CD4-positive, alpha-beta T cell treated with Interleukin-15 for 4 hours (primary cell): ENCODE measurements at places on chromosomes 5 and 9.

GRCh38 chr5:86626149-86626548 is 8.4 kb downstream of the COX7C start:
- no peak for DNase-seq

DNA sequence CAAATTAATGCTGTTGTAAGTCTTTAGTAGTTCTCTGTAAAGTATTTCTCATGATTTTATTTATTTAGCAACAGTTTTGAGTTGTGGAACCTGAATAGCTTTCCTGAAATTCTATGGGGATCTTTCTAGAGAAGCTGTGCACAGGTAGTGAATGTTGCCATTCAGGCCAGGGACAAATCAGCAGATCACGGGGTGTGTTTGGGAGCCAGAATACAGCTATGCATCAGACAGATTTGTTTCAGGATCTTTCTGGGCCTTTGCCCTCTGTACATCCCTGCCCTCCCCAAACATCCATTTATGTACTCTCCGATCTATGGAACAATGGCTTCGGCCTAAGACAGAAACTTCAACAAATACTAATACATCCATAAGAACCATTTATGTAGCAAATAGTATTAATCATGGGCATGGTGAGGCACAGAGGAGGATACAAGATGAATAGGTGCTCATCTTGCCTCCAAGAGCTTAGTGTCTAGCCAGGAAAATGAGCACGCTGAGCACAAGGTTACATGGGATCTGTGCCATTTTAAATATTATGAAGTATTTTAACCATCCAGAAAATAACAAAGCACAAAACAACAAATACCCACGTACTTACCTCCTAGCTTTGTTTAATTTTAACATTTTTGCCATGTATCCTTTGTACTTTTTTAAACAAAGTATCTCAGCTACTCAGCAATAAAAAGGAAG is 13.1 kb downstream of the ARHGEF37 start:
- DNase-seq, result no peak

GRCh38 chr9:85213650-85214607 is 527.8 kb downstream of the AGTPBP1 start:
- DNase-seq, result no peak

DNA sequence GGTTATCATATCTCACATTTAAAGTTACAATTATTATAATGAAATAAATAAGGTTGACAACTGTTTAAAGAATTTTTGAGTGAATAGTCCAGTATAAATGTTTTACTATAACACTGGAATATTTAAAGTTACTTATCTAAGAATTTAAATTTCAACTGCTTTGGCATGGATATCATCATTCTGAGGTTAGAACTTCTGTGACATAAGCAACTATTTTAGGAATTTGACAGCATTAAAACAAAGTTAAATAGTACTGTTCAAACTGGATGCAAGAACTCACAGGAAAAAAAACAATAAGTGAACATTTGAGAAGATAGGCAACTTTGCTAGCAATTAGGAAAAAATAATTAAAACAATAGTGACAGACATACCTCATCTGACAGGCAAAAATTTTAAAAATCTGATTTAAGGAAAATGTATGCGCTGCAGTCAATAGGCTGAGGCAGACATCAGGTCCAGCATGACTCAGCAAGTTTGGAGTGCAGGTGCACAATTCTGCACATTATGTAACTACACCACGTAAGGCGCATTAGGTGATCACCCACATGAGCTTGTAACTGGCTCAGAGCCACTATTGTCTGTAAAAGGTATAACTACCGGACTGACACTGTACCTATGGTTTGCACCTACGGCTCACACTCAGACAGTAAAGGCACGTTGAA is 180.6 kb downstream of the PDE4D start:
- no peak for DNase-seq

DNA sequence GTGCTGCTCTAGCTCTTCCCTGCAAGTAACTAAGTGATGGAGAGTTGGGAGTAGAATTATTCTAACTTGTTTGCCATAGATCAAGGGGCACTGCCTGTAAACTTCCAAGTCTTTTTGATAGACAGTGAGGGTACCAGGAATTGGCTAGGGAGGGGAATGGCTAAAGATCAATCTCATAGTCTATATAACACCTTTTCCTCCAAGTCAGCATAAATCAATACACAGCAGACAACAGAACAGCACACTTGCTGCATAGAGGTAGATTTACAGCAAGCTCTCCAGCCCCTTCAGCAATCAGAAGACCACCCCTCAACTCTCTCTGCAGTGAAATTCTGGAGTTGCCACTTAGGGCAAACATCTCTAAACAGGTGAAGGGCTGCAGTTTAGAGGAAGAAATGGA is 643.5 kb upstream of the KLF4 start:
- DNase-seq, result no peak

- DNase-seq, result no peak
Observed at GRCh38 chr5:152472083-152472482, 67.0 kb upstream of the NMUR2 start.

DNA sequence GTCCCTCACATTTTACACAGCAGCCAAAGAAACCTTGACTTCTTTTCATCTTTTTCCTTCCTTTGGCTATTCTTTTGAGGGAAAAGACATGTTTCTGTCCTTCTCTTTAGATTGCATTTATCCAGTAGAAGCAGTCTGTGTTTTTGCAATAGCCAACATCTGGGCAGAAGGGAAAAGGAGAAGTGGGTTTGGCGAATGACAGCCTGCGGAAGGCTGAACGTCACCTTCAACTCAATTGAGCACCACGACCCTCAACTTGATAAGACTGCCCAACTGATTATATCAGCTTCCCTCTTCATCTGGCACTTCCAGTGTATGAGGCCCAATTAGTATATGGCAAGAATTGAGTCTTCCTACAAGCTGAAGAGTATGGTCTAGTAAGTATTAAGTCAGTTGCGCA is 1997.6 kb upstream of the WWC1 start:
- no peak for DNase-seq

GRCh38 chr9:95776176-95776575 is 99.3 kb upstream of the ERCC6L2 start:
- no peak for DNase-seq

DNA sequence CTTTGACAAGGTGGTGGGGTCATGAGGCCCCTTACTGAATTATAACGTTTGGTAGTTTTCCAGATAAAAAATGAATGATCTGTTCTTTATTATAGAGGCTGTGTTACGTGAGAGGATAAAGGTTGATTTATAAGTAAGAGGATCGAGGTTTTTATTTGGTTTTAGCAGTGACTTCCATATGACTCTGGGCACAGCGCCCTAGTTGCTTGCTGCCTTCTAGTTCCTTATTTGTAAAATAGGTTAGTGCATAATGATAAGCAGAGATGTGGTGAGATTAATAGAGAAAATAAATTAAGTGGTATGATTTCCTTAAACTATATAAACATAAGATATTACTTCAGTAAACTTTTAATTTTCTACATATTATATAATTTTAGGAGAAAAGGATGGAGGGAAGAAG is 29.8 kb downstream of the MRRF start:
- no peak for DNase-seq

- no peak for DNase-seq
Observed at GRCh38 chr5:133440467-133441115, 171.8 kb downstream of the FSTL4 start.

DNA sequence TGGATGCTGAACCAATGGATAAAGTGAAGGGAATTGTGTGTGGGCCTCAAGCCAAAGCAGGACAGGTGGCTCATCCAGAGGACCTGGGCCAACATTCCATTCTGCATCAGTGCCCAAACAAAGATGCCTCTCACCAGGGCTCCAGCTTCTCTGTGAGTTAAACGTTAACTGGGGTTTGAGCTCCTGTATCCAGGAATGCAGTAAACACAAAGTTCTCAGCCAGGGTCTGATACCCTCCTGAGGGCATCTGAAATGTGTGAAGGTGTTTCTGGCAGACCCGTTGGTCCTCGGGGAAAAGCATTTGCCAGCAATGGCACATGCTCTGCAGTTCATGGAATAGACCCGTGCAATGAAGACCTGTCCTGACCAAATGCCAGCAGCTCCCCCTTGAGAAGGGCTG is 33.9 kb upstream of the AOPEP start:
- no peak for DNase-seq

DNA sequence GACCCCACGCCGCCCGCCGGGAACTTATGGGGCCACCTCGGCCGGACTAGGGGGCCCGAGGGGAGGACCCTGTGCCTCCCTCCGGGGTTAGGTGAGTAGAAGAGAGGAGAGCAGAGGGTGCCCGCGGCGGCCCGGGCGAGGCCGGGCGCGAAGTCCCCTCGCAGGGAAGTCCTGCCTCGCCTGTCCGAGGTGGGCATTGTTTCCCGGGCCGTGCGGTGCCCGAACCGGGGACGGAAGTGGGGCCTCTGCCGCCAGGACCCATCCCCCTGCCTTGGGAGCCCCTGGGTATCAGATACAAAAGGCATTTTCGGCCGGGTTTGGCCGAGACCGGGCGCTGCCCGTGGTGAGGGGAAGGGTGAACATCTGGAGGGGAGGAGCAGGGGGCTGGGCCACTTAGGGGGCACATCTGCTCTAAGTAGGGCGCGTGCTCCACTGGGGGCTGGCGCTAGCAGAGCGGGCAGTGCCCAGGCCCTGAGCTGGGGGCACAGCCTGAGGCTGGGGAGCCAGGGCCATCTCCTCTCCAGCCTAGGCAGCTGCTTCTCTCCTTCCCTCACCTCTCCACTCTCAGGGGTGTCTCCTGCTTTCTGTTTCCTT is 48.2 kb downstream of the DAB2IP start:
- DNase-seq, result no peak

- no peak for DNase-seq
Observed at GRCh38 chr5:143986516-143987212, 174.7 kb downstream of the HMHB1 start.

GRCh38 chr5:143013176-143013891 is 243.2 kb downstream of the ARHGAP26 start:
- DNase-seq, result no peak

DNA sequence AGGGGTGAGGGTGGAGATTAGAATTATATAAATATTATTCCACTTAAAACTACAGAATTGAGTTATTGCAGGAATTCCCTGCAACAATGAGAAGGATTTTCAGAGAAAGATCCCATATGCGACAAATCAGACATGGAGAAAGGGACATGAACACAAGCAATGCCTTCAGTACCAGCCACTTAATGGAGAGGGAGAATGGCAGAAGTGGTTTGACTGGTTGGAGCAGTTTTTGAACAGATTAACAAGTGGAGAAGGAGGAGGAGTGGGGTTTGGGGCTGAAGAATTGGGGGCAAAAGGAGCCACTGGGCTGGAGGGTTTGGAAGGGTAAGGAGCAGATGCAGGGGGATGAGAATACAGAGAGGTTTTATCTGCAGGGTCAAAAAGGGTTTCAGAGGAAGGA is 620.9 kb upstream of the PTPRD start:
- no peak for DNase-seq

DNA sequence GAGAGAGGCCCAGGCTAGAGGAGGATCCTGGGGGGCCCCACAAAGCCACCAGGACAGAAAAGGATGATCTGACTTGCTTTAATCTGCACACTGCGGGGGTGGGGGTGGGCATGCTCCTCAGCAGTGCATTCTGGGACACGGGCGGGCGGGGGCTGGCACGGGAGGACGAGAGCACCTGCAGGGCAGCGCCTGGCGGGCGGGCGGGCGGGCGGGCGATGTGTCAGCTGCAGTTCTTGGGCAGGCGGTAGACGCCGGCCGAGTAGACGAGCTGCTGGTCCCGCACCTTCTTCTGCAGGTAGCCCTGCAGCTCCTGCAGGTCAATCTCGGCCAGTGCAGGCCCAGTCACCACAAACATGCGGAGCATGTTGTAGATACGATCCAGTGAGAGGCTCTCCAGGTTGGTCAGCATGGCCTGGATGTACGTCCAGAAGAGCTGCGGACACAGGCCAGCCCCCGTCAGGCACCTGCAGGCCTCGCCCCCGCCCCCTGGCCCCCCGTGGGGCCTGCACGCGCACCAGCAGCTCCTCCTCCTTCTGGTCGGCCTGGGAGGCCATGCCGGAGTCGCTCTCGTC is 3.0 kb upstream of the TMEM210 start:
- DNase-seq, result no peak

DNA sequence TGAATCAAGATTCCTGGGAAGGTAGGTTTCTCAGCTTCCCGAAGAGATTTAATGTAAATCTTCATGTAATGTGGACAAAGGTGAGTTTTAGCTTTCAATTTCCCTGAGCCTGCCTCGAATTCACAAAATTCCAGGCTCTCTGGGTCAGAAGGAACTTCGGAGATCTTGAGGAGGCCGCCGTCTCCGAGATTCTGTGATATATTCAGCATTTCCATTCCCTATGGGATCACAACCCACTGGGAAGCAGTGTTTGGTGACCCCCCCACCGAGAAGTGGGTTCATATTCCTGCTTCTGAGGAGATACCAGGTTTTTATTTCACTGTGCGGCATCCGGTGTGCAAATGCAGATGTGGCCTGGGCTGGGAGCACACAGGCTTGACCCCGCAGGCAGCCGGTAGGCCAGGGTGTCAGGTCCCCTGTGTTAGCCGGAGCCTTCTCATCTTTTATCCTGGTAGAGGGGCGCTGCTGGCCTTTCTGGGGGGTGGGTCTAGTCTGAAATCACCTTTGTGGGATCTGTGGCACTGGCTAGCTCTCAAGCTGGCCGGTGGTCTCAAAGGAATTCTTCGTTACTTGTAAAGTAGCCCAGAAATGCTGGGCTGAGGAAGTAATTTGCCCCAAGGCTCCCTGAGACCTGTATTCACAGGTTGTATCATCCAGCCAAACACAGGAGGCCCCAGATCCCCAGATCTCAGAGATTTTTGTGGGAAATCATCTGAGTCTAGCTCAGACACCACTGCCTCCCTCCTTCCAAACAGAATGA is 1.4 kb downstream of the PLEKHG4B start:
- no peak for DNase-seq

- no peak for DNase-seq
Observed at GRCh38 chr5:135578685-135579341, at the start of gene CXCL14. CXCL14 (minus strand) TSS chr5:135578991; CDS start chr5:135578778, 213 bp downstream.

DNA sequence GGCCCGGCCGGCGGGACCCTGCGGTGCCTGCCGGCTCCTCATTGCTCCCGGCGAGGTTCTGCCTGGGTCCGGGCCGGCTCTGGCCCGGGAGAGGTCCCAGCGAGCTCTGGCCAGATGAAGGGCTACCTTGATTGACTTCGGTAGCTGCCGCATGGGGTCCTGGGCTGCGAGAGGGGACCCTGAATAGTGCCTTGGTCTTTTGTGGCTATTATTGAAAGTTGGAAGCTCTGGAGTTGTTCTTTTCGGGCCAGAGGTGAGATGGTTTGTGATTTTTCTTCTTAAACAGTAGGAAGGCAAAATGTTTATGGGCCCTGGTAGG is 635 bp downstream of the NAA35 start:
- DNase-seq, result no peak
